H4 (cell line): ENCODE measurements at places on chromosomes 5 and 9. TPM values are rescaled to one million over a fixed set of nuclear protein-coding genes. Genes with fewer than 3 reads are reported as not detected.

- DNase-seq: no peak
Observed at GRCh38 chr5:91541696-91542095, 158.6 kb upstream of the ARRDC3 start.

DNA sequence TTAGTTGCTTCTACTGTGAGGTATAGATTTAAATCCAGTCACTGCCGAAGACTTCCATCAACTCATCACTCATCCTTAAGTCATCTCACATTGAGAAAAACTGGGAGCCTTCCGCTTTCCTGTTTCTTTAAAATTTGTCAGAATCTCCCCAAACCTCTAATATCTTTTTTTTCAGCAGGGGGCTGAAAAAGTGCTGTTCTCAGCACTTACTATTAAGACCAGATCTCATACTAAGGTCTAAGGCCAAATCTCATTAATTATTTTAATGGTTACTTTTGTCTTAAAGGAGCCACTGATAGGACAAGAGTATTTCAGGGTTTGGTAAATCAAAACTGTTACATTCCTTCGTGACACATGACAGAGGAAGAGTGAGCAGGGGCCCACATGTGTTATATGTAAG, 134.6 kb upstream of the PRSS3 start:
- no peak for DNase-seq

- DNase-seq: peak; percentile 34
Observed at GRCh38 chr5:24732184-24732583, 87.4 kb upstream of the CDH10 start.

GRCh38 chr9:111828193-111828592, 33.5 kb upstream of the SHOC1 start:
- DNase-seq: no peak

DNA sequence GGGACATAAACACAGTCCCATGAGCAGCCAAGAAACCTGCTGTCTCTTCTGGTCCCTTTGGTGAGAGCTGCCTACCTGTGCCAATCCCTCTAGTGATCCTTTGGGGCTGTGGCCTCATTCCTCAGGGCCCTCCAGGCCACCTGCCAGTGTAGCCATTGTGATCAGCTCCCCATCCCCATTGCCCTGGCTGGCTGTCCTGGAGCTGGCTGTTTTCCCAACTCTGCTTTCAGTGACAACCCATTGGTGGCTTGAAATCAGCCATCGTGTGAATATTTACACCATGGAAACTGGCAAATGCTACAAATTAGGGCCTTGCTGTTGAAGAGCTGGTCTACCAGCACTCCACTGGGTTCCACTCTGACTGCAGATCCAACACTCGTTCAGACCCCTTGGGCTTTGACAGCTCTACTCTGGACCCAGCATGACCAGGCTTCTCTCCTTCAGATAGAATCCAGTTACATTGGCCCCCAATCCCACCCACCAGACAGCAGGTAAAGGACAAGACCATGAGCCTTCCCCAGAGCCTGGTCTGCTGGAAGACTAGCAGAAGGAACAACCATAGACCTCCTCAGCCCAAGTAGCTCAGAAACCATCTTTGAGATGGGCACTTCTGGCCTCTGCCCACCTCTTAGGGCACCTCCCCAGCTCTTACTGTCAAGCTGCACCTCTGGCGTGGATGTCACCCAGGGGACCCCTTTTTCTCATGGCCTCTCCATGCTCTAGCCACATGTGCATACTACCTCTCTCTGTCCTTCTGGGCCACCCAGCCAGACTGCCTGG, 69.2 kb upstream of the NEK6 start:
- DNase-seq: no peak

- DNase-seq: no peak
Observed at GRCh38 chr5:67672636-67673035, 476.0 kb upstream of the CD180 start.

Gene SLC6A7
- total RNA-seq: not detected in 2 replicates

Gene GZMA
- total RNA-seq: not detected in 2 replicates

Gene GPX8
- total RNA-seq: 129 and 152 TPM in 2 replicates

Gene PLCXD3
- 0.02 and 0.06 TPM in 2 replicates for total RNA-seq

Gene C9
- total RNA-seq: not detected in 2 replicates

Gene WDR36
- total RNA-seq: 41.3 and 44.5 TPM in 2 replicates
